ENCODE measurements at places on chromosomes 3 and 15.

GRCh38 chr15:23897091-23897490 is 210.0 kb upstream of the NDN start:
- DNase-seq, result no peak

- DNase-seq, result no peak
Observed at GRCh38 chr15:48582452-48583247, 62.9 kb downstream of the FBN1 start.

GRCh38 chr3:196632046-196632751 is 7.3 kb upstream of the NRROS start:
- DNase-seq, result peak; percentile 82

- no peak for DNase-seq
Observed at GRCh38 chr3:23728601-23729117, 77.1 kb upstream of the UBE2E1 start.

DNA sequence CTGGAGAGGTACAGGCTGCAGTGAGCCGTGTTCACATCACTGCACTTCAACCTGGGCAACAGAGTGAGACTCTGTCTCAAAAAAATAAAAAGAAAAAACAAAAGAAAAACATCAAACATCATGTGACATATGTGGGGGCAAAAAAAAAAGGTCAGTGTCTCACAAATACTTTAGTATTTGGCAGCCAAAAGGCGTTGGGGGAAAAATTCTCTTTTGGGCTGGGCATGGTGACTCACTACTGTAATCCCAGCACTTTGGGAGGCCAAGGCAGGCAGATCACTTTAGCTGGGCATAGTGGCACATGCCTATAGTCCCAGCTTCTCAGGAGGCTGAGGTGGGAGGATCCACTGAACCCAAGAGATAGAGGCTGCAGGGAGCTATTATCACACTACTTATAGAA is 47.6 kb downstream of the TMCC1 start:
- no peak for DNase-seq

DNA sequence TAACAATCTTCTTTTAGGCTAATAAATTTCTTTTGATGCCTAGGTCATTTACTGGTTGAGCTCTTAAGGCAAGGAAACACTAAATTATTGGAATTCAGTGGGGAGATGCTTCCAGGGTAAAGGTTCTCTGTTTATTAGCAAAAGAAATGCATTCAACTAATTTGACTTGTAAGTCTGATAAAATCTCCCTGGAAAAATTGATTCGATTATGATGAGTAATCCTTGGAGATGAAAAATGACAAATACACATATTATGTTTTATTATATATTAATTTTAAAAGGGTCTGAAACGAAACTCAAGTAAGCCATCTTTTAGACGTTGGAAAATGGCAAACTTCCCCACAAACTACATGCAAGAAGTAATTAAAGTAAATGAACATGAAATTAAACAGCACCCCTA is 328.0 kb downstream of the FOXP1 start:
- DNase-seq, result no peak

- no peak for DNase-seq
Observed at GRCh38 chr3:107412376-107412775, 35.1 kb downstream of the CCDC54 start.

GRCh38 chr3:178246004-178246403 is 290.2 kb upstream of the KCNMB2 start:
- no peak for DNase-seq

DNA sequence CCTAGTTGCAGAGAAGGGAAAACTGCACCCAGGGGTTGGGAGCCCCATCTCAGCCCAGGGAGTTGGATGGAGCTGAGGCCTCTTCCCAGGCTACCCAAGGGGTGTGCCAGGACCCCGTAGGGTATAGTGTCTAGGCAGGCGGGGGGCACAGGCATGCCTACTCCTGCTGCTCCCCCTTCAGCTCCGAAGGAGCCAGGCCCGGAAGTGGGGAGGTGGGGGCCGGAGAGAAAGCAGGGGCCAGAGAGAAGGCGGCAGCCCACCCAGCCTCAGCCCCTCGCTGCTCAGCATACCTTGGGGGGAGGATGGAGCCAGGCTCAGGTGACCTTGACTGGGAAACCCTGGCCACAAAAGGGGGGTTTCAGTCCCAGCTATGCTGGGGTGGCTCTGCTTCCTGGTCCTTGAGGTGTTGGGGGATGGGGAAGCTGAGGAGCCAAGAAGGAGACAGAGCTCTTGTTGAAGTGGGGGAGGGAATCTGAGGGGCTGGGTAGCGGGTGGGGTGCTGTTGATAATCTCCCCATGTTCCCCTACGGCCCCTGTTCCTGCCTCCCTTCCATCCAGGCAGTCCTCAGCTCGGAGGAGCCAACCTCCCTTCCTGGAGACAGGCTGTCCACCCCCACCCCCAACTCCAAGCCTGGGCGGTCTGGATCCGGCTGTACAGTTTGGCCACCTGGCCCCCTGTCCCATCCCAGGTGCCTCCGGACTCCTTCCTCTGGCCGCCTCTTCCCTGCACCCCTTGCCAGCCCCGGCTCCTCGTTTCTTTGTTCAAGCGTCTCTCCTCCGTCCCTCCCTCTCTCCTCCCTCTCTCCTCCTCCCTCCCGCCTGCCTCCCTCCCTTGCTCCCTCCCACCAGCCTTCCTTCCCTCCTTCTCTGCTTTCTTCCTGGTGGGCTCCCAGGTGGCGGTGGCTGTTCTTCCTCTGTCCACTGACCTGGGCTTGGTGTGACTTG is 1.7 kb downstream of the SEMA3F start:
- peak; percentile 46 for DNase-seq

GRCh38 chr15:50424066-50424890 is at the start of gene USP8:
TSS of gene USP8 (plus strand) at chr15:50424405. CDS start at chr15:50439074, 14,669 bp downstream.
- DNase-seq, result peak; percentile 95

Measured in RWPE1 (cell line).